ENCODE measurements at places on chromosomes 11 and 22.

DNA sequence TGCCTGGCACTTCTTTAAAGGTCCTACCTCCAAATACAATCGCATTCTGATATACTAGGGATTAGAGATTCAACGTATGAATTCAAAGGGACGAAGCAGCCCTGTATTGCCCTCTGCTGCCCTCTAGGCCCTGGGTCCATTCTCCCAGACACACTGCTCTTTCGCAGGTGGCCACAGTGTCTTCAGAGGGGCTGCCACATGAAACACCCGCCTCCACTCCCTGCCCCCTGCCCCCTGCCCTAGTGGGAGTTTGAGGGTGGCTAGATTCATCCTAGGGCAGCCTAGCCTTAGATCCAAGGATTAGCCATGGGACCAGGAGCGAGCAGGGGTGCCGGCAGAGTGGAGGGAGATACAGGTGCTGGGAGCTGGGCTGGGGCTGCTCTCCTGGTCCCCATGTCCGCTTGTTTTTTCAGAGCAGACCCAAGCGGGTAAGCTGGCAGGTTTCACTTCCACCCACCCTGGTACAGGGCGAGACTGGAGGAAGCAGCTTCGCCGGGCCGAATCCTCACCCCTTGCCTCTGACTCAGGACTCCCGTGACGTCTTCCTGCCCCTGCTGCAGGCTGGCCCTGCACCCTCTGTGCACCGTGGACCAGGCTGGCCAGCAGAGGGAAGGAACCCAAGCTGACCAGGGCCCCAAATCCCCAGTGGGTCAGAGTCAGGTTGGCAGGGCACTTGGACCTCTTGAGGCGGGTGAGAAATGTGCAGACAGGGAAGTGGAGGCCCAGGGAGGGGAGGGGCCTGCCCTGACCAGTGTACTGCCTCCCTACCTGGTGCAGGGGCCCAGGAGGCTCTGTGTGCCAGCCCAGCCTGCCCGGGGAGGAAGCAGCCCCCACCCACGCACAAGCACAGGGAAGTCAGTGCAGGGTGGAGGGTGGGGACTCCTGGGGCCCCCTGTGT is 28.4 kb upstream of the HMOX1 start:
- DNase-seq = peak; percentile 66

DNA sequence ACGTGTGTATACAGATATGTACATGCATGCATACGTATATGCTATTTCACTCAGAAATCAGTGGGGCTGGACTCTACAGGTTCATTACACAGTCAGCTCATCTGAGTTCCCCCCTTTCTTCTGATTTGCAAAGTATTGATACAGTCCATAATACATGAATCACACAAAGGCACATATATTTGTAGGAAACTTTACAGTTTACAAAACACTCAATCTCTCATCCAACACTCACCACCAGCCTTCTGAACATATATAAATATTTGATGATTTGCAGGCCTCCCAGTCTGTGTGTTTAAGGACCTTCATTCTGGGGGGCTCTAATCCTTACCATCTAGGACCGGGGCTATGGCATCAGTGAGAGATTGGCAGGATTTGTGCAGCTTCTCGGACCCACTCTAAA is 293.8 kb downstream of the TENM4 start:
- no peak for DNase-seq

- DNase-seq = no peak
These were observed 2.7 kb upstream of the VPREB3 start for GRCh38 chr22:23756891-23757290.

- DNase-seq = no peak
These were observed 411.6 kb downstream of the TBC1D22A start for GRCh38 chr22:47174096-47174495.

DNA sequence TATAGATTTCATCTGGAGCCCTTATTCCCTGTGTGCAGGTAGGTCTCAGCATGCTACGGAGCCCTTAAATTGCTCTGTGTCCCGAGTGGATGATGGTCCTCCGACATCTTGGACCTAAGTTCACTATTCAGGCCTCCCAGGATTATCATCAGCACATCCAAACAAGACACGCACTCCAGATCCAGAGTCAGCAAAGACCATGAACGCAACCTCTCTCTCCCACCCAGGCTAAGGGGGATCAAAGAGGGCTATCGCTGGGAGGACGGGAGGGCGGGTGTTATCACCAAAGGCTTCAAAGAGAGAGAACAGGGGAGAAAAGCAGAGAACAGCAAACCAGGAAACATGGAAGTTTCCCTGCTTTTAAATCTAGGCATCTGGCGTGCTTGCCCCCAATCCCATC is 659.4 kb downstream of the TBC1D22A start:
- no peak for DNase-seq

GRCh38 chr11:125807909-125808308 is 20.0 kb downstream of the PATE3 start:
- no peak for DNase-seq

GRCh38 chr11:78268591-78269410 is 80.1 kb downstream of the USP35 start:
- no peak for DNase-seq

- peak; percentile 60 for DNase-seq
These were observed 8.3 kb downstream of the GRK3 start for GRCh38 chr22:25572708-25573171.

DNA sequence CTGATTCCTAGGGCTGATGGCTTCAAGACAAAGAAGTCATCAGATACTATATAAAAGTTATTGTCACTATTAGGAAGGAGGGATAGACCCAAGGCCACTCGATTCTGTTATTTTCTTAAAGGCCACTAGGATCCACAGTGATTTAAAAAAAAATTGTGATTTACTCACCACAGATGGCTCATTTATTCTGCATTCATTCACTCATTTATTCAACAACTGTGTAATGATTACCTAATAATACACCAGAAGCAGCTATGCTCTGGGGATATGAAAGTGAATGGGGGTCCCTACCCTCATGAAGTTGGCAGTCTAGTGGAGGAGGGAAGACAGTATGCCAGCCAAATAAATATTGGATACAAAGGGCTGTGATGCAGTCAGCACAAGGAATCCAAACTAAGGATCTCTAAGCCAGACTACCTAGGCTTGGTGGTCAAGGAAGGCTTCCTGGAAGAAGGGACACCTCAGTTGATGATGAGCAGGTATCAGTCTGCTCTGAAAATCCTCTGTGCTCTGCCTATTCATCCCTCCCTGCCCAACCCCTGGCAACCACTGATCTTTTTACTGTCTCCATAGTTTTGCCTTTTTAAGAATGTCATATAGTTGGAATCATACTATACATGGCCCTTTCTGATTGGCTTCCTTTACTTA is 110.5 kb downstream of the NAT10 start:
- DNase-seq = no peak

- no peak for DNase-seq
These were observed 4.1 kb upstream of the SAC3D1 start for GRCh38 chr11:65036931-65037330.

- DNase-seq = no peak
These were observed 47.5 kb upstream of the PICALM start for GRCh38 chr11:86116386-86116726.

GRCh38 chr11:122172352-122173073 is 56.5 kb upstream of the BLID start:
- DNase-seq = no peak

DNA sequence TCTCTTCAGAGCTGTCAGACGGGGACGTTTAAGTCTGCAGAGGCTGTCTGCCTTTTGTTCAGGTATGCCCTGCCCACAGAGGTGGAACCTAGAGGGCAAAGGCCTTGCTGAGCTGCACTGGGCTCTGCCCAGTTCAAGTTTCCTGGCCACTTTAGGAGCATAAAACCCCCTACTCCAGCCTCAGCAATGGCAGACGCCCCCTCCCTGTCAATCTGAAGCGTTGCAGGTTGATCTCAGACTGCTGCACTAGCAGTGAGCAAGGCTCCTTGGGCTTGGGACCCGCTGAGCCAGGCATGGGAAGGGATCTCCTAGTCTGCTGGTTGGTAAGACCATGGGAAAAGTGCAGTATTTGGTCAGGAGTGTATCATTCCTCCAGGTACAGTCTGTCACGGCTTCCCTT is 66.6 kb upstream of the TP53I11 start:
- no peak for DNase-seq

GRCh38 chr11:5618807-5619206 is 6.0 kb upstream of the TRIM34 start:
- no peak for DNase-seq

DNA sequence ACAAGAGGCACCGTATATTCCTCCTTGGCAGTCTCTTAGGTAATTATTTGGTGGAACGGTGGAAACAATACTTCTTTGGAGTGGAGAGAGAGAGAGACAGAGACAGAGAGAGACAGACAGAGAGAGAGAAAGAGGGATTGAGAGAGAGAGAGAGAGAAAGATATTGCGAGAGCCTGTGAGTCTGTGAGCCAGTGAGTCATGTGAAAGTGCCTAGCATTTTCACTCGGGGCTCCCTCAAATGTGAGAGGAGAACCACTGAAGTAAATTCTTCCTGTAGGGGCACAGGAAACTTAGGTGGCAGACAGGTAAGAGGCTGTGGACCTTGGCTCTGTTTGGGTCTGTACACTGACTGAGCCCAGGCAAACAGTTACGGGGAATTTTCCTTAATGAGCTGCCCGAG is 31.6 kb upstream of the SNX19 start:
- no peak for DNase-seq

DNA sequence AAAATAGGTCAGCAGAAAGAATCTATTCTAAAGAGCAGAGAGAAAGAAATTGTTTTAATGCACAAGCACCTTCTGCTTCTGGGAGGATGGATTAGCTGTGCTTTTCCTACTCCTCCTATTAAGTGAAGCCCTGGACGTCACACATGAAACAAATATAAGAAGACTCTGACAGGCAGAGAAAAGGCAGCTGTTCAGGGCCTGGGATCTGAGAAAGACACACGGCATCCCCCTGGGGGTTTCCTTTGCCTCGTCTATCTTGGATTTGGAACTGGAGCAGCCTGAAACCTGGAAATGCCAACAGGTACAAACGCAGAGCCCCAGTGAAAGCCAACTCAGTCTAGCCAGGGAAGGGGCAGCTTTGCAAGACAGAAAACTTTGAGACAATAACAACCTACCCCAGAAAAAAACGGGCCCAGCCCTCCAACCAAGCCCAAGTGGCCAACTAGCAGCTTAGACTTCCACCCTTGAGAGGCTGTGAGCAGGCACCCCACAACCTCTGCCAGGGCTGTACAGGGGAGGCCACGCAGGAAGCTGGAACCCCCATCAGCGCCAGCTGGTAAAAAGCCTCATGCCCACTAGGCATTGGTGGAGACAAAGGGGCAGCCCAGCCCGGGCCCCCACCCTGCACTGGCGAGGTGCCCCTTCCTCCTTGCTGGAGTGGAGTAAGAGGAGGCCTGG is 7.3 kb downstream of the CERK start:
- no peak for DNase-seq

GRCh38 chr22:27857443-27857842 is 55.9 kb upstream of the MN1 start:
- no peak for DNase-seq

- no peak for DNase-seq
These were observed 2.0 kb upstream of the KDELR3 start for GRCh38 chr22:38465673-38466490.

DNA sequence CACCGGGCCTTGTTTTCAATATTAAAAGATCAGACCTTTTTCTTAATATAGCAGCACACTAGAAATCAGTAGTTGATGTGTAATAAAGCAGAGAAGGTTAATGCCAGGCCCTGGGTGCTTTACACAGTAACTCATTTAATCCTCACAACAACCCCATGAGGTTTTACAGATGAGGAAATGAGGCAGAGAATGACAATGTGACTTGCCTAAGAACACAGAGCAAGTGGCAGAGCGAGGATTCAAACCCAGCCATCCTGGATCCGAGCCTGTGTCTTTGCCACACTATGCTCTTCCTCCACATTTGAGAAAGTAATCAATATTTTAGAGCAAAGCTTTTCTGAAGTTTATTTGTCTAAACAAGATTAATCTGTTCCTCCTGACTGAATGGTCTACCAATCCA is 7.2 kb downstream of the JAML start:
- no peak for DNase-seq

GRCh38 chr11:11555208-11555607 is 66.6 kb downstream of the GALNT18 start:
- no peak for DNase-seq

DNA sequence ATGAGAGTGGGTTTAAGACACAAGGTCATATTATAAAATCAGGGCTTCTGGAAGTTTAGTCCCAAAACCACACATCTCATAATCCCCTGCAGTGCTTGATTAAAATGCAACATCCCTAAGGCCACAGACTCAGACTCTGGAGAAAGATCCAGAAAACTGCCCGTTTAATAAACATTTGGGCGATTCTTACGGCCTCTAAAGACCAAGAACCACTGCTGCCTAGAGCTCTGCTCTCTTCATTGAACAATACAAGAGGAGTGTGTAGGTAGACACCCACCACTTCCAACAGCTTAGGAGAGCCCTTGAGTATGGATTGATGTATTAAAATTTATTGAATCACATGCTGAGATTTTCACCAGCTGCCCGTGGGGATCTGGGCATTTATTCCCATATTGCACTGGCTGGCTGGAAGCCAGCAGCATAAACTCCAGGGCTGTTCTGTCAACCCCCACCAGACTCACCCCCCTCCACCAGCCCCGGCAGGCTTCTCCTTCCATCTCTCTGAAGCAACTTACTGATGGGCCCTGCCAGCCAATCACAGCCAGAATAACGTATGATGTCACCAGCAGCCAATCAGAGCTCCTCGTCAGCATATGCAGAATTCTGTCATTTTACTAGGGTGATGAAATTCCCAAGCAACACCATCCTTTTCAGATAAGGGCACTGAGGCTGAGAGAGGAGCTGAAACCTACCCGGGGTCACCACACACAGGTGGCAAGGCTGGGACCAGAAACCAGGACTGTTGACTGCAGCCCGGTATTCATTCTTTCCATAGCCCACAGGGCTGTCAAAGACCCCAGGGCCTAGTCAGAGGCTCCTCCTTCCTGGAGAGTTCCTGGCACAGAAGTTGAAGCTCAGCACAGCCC is 749 bp upstream of the BEST1 start:
- no peak for DNase-seq

- DNase-seq = no peak
These were observed 25.7 kb upstream of the GNAZ start for GRCh38 chr22:23044570-23044969.

DNA sequence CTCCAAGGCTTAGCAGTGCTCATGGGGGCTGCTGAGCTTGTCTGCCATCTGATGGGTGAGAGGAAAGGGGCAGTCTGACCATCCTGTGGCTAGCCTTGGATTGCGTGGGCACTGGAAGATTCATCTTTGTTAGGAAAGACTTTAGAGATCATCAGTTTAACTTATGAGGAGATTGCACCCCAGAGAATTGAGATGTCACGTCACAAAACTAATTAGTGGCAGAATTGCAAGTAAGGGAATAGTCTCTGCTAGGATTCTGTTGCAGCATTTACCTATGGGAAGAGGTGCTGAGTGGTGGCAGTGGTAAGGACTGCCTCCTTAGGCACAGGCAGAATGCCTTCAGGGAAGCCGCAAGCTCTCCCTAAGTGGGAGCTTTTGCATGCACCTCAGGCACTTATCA is 42.8 kb upstream of the HSPA8 start:
- no peak for DNase-seq

Data from bone marrow (tissue), 2 donors.